T-helper 9 cell (primary cell): ENCODE measurements at places on chromosomes 4 and X.

- no peak for DNase-seq
Measured at GRCh38 chrX:118508635-118509034, 13.0 kb downstream of the DOCK11 start.

- DNase-seq: no peak
Measured at GRCh38 chrX:43000121-43000520, 222.2 kb upstream of the PPP1R2C start.

GRCh38 chrX:13252726-13253125 lies 67.1 kb downstream of the ATXN3L start:
- DNase-seq: no peak

DNA sequence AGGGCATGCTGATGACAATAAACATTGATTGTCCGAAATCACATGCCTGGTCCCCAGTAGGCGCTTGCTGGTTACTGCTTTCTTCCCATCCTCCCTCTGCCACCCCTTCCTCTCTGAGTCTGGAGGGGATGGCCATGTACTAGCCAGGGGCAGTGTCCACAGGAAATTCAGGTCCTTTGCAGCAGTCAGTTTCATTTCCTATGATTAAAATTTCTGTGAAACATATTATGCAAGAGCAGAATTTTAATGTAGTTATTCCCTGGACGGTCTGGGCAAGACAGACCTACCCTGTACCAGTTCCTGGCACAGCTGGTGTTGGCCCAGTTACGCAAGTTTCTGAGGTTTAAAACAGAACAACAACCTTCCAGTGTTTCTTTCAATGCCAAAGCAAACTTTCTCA lies 28.2 kb upstream of the TLR2 start:
- no peak for DNase-seq

DNA sequence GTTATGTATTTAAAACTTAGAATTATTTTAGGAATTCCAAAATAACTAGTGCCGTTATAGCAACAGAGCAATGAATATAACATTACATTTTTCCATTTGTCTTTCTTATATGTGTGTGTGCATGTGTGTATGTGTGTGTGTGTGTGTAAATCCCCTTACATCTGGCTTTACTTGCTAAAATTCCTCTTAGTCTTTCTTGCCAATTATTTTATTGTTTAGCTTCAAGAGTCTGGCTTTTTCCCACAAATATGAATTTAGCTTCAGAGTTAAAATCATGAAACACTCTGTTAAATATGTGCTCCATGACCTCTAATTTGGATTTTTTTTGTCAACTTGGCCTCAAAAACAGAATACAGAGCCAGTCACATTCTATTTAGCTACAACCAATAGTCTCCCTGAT lies 18.9 kb downstream of the FGF13 start:
- DNase-seq: no peak

DNA sequence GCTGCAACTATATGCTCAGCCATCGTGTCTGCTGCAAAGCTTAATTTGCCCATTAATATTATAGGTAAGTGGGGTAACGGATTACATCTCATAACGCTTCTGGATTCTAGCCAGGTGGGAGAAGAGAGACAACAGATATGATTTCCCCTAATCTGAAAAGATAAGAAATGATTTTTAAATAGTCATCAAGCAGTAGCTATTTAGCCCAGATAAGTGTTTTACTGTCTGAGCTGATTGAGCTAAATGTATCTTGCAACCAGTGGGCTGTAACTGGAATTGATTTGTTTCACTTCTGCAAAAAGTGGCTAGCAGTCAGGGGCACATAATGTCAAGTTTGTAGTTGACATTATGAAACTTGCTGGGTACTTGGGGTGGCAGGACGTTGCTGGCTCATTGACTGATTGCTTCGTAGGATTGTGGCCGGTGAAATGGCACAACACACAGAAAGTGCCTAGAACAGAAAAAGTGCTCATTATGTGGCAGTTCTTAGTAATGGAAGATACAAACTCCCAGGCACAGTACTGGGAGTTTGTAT lies 18.5 kb downstream of the LAP3 start:
- DNase-seq: no peak
